ENCODE measurements at places on chromosomes 13 and 19. TPM values are rescaled to one million over a fixed set of nuclear protein-coding genes. Genes with fewer than 3 reads are reported as not detected.

RCBTB2 gene
- 4.7 TPM for total RNA-seq

OR7A5 gene
- not detected for total RNA-seq

KIR2DL3 gene
- total RNA-seq: not detected

CATSPERD gene
- not detected for total RNA-seq

GJB2 gene
- 0.82 TPM for total RNA-seq

BEST2 gene
- total RNA-seq: not detected

ZNF254 gene
- 11.7 TPM for total RNA-seq

SLITRK6 gene
- total RNA-seq: 1.5 TPM

ZNF888 gene
- total RNA-seq: 4.6 TPM

CGB5 gene
- not detected for total RNA-seq

CLEC17A gene
- not detected for total RNA-seq

FCER2 gene
- not detected for total RNA-seq

CEACAM1 gene
- total RNA-seq: not detected

PNMA8B gene
- 0.38 TPM for total RNA-seq

CC2D1A gene
- 4.8 TPM for total RNA-seq
